ENCODE measurements at places on chromosomes 1 and 21. TPM values are rescaled to one million over a fixed set of nuclear protein-coding genes. Genes with fewer than 3 reads are reported as not detected.

GRCh38 chr1:106063510-106063909 is 993.0 kb upstream of the PRMT6 start:
- DNase-seq, result no peak

The ETV3L gene
- not detected for polyA plus RNA-seq

The C1QA gene
- 223 TPM for polyA plus RNA-seq

DNA sequence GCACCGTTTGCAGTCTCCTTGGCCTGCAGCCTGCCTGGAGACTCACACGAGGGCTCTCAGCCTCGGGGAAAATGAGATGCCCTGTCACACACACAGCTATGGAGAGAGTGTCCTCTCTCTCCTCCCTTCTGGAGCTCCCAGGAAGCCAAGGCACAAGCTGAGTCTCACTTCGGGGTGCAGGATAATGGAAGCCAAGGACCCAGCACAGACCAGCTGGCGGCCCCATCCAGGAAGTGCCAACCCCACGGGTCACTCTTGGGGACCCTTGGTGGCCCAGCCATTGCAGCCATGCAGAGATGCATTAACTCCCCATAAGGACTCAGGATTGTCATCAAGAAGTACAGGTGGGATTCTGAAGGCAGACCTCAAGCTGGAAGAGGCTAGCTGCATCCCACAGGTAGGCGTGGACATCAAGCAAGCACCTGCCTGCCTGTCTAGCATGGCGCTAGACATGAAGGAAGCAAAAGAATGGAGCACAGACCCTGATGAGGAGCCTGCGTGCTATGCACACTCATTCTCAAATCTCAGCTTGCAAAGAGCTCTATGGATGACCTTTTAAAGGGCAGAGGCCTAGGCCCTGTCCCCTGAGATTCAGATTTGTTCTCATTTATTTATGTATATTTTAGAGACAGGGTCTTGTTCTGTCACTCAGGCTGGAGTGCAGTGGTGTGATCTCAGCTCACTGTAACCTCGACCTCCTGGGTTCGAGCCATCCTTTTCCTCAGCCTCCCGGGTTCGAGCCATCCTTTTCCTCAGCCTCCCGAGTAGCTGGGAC is 49.9 kb downstream of the IRF2BP2 start:
- no peak for DNase-seq

The OR2L8 gene
- not detected for polyA plus RNA-seq
